ENCODE measurements at places on chromosomes 4 and X.

- peak; percentile 77 for DNase-seq
Measured at GRCh38 chrX:134622056-134622812, 36.0 kb downstream of the PLAC1 start.

DNA sequence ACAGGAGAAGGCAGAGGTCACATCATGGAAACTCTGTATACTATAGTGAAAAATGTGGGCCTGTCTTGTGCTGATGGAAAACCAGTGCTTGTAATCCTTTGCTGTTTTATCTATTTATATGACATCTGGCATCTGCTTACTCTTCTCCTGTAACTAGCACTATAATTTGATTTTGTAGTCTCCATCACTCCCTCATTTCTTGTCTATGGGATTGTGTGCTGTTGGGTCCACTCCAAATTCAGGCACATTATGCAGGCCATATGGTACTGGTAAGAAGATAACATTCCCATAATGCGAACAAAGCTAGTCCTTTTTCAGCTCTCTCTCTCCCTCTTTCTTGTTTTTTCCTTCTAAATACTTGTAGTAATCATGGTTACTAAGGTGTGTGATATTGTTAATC lies 581.2 kb upstream of the IGFBP7 start:
- no peak for DNase-seq

DNA sequence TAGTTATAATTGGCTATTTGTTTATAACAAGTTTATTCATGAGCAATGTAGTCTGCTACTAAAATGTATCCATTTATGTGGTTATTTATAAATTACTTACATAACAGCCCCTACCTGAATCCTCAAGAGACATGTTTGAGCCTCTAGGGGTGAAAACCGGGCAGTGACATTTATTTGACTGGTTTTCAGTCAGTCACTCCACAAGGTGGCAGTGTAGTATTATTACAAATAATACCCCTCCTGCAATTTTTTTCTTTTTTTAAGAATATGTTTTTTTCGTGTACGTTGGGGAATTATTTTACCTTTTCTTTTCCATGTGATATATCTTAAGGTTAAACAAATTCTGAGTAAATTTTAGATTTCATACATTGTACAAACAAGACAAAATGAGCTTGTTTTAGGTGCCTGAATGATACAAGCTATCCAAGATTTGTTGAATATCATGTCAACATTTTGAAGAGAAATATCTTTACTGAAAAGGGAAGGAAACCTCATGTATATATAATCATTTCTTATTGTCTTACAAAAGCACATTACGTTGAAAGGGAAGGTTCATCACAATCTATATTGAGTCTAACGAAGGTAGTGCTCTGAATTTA lies 598.7 kb upstream of the TECRL start:
- DNase-seq: peak; percentile 21

- DNase-seq: no peak
Measured at GRCh38 chr4:142095886-142096605, 459.7 kb downstream of the IL15 start.

DNA sequence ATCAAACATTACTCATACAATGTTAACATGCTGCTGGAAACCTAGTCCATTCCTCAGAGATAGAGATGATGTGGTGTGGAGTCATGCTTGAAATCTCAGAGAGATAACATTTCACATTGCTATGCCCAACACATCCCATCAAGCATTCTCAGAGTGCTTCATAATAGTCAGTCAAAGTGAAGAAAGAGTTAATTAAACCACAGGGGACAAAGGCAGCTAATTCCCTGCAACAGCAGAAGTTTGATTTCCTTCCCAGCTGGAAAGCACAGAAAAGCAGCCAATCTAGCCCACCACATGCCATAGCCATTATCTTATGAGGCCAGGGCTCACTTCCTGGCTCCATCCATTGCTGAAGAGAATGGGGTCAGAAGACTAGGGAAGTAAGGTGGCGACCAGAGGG lies 8.9 kb downstream of the KDR start:
- DNase-seq: no peak

GRCh38 chr4:123325241-123325681 lies 71.3 kb upstream of the SPRY1 start:
- no peak for DNase-seq

DNA sequence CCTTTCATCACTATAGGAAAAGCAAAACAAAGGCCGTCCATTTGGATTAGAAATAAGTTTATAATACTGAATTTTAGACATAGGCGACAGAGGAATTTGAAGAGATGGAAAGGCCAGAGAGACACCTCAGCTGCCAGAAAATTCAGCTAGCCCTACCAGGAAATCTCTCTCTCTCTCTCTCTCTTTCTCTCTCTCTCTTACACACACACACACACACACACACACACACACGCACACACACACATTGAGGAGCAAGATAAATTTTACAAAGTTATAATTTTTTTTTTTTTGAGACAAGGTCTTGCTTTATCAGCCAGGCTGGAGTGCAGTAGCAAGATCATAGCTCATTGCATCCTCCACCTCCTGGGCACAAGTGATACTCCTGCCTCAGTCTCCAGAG lies 1.4 kb downstream of the XK start:
- DNase-seq: no peak

- no peak for DNase-seq
Measured at GRCh38 chrX:115624916-115625315, 63.9 kb downstream of the PLS3 start.

- no peak for DNase-seq
Measured at GRCh38 chrX:22803353-22803752, 196.4 kb upstream of the DDX53 start.

DNA sequence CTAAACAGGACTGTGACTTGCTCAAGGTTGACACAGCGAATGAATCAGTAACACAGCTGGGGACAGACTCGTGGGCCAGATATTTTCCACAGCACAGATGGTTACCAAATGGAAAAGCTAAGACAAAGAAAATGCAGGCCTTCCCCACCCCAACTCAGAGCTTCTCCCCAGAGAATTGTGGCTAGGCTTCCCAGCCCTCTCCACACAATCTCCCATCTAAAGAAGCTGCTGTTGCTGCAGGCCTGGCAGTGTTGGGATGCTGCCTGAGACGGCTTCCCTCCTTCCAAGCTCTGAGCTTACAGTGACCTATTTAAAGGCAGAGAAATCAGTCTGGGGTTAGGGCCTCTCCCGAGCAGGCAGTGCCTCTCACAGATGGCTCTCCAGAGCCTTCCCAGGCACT lies 46.5 kb upstream of the PGRMC1 start:
- DNase-seq: no peak

DNA sequence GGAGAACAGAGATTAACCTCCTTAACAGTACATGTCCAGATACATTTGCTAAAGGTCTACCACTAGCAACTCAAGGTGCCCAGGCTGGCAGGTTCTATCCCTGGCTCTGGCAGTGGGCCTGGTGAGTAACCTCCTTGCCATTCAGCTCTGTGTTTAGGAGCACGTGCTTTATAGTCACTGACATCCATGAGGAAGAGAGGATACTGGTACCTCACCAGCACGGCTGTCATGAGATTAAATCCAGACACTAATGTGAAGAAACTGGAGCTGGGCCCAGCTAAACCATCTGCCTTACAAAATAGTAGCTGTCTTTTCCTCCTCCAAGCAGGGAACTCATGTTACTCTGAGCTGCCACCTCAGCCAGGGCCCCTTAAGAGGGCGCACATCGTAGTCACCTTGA lies 45.3 kb downstream of the GPRASP3 start:
- no peak for DNase-seq

GRCh38 chr4:15504041-15504440 lies 34.4 kb downstream of the CC2D2A start:
- DNase-seq: no peak
